D341Med (cell line): ENCODE measurements at places on chromosomes 7 and 10.
A peak's percentile ranks its signal among the peaks of the same experiment; 100 is the strongest.

DNA sequence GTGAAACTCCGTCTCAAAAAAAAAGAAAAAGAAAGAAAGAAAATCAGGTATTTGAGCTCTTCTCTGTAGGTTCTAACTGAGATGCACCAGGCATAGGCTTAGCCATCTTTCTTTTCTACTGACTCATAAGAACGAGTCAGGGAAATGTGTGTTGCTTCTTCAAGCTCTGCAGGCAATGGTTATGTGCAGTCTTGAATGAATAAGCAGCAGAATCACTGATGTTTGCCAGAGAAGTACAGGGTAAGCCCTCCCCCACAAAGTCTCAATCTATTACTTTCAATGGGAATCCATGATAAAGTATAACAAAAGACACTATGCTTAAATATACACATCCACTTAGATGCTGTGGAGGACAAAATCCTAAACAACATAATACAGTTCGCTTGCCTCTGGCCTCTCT is 239.2 kb downstream of the PARD3 start:
- DNase-seq = no peak

GRCh38 chr10:132124201-132124920 is 58.6 kb downstream of the JAKMIP3 start:
- DNase-seq = no peak

- DNase-seq = no peak
Measured at GRCh38 chr7:124956160-124956559, 26.5 kb upstream of the POT1 start.

- DNase-seq = no peak
Measured at GRCh38 chr7:371779-372545, 82.0 kb downstream of the FOXL3 start.

- DNase-seq = no peak
Measured at GRCh38 chr7:83832009-83832408, 183.1 kb upstream of the SEMA3E start.

GRCh38 chr10:88828310-88828709 is 23.3 kb downstream of the ANKRD22 start:
- DNase-seq = no peak

DNA sequence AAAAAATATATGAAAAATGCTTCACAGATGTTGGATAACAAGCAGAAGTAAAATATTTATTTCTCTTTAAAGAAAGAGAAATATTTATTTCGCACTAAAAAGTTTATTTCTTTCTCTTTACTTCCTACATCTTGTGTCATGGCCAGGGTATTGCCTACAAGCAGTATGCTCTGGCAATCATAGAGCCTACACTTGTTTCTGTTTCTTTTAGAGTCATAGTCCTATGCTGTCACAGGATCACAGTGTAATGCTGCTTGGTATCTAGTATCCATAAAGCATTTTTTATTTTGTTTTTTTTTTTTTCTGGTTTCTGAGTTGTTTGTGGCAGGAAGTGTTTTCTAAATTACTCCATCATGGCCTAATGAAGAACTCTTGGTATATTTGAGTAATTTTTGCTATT is 116.0 kb downstream of the ATRNL1 start:
- DNase-seq = no peak

DNA sequence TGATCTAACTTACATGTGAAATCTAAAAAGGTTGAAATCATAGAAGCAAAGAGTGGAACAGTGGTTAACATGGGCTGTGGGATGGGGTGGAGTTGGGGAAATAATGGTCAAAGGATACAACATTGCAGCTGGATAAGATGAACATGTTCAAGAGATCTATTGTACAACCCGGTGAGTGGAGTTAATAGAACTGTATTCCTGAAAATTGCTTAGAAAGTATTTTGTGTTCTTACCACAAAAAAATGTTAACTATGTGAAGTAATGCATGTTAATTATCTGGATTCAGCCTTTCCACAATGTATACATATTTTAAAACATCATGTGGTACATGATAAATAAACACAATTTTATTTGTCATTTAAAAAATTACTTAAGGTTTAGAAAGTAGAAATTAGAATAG is 271.0 kb upstream of the LRRTM3 start:
- no peak for DNase-seq

- DNase-seq = no peak
Measured at GRCh38 chr10:26739071-26739631, 41.6 kb downstream of the PDSS1 start.

DNA sequence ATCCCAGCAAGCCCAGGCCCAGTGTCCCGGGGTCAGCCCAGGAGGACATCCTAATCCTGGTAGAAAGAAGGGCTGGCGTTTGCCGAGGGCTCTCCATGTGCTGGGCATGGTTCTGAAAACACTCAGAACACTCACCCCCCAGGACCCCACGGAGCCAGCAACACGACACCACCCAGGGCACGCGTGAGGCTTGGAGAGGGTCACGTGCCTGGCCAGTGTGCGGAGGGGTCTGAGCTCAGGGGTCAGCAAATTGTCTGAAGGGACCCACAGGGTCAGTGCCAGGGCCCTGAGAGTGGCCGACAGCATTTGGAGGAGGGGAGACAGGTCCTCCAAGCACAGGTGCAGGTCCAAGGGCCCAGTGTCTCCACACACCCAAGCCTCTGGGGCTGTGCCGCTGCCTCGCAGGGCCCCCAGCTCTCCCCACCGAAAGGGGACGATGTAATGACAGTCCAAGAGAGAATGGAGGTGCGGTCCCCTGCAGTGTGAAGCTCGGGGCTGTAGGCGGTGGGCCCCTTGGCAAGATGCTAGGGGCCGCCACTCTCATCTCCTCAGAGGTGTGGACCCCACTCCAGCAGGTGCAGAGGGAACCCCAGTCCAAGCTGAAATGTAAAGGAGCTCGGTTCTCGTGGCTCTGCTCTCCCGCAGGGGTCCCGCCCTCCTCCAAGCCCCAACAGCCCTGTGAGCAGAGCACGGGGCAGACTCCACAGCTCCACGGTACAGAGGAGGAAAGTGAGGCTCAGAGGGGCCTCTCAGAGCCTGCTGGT is 7.8 kb downstream of the FOXL3 start:
- peak; percentile 22 for DNase-seq

GRCh38 chr7:64875258-64875657 is 27.8 kb upstream of the ZNF273 start:
- peak; percentile 2 for DNase-seq

- no peak for DNase-seq
Measured at GRCh38 chr10:132527339-132528063, 10.1 kb upstream of the INPP5A start.

- DNase-seq = no peak
Measured at GRCh38 chr7:47609803-47610452, 28.0 kb upstream of the TNS3 start.
